Heart right ventricle (tissue), 16 donors: ENCODE measurements at places on chromosomes 5 and 9. TPM values are rescaled to one million over a fixed set of nuclear protein-coding genes. Genes with fewer than 3 reads are reported as not detected.

DNA sequence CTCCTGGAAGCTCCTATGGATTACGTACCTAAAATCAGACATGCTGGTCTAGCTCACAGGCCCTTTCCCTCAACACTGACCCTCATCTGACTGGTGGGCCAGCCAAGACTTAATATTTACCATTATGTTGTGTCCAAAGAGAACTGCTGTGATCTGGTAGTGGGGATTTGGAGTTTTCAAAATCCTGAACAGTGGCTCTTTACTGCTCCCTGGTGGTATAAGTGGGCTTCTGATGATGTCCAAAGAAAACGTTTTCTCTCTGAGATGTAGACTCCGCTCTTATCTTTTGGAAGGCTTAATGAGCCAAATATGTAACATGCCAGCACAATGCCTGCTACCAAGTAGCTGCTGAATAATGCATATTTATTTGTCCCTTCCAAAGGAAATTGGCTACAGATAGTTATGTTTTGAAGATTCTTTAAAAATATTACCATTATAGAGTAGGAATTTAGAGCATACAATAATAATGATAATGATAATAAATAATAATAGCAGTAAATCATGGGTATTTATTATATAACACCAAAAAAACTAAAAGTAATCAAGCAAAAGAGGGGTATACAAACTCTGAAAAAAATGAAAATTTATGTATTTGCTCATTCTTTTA lies 406.6 kb upstream of the TNC start:
- no peak for DNase-seq

- DNase-seq, result peak; percentile 75
These were observed 1.3 kb downstream of the ECPAS start for GRCh38 chr9:111482694-111483438.

IL3 gene
- not detected for total RNA-seq

- DNase-seq, result no peak
These were observed 27.1 kb downstream of the RUFY1 start for GRCh38 chr5:179577286-179577960.

DNA sequence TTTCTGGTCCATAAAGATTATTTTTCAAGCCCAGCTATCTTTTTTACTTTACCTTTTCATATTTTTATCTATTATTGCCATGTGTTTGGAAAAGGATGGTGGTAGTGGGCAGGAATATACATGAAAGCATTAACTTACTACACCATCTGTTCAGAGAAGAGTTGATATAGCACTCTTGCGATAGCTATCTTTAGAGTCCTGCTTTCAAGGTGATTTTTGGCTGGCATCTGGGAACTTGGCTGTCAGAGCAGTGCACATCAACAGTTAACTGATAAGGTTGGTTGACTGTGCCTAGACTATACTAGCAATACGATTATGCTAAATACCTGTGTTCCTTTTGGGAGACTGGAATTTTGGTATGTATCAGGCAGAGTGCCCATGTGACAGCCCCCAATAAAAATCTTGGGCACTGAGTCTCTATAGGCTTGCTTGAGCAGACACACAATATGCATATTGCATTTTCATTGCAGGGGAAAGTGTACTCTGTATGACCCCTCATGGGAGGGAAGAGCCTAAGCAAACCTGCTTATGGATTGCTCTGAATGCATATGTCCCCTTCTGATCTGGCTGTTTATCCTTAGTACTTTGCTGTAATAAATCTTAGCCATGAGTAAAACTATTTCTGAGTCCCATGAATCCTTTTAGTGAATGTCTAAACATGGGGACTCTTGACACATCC lies 227.6 kb upstream of the C9orf72 start:
- no peak for DNase-seq

- DNase-seq, result no peak
These were observed 26.6 kb downstream of the MRPL22 start for GRCh38 chr5:154967421-154968024.

OR2S2 gene
- total RNA-seq, result not detected

LRRTM2 gene
- not detected for total RNA-seq

DNA sequence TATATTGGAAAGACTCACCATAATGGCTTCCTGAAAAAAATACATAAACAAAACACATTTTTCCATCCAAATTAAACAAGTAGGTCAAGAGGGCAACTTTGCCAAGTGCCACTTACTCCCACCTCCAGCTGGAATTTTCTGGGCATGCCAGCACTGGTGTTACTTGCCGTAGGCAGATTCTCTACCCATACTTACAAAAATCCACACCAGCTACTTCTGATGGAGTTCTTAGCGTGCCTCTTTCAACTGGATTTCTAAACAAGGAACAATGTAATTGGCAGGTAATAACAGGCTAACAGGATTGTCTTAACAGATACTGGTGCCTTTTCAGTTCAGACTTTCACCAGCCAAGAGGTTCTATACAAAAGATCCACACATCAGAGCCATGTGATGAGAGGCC lies 301.4 kb downstream of the MLLT3 start:
- DNase-seq, result no peak

GRCh38 chr5:172565455-172565854 lies 75.6 kb upstream of the NEURL1B start:
- DNase-seq, result no peak

DNA sequence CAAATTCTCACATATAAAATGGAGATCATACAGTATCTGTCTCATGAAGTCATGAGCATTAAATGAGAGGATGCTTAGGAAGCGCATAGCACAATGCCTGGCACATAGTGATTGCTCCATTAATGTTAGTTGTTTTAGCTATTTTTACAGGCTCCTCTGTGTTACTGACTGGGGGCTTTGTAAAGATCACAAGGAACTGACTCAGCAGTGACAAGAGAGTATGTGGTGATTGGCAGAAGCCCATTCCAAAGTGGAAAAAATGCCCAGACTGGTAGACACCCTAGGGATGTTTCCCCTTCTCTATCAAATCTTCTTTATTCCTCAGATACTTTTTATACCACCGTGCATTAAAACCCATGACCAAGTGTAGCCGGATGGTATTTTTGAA lies 33.5 kb downstream of the ABLIM3 start:
- DNase-seq, result no peak

GRCh38 chr9:105700668-105701067 lies 6.3 kb downstream of the TMEM38B start:
- no peak for DNase-seq

GABRA6 gene
- total RNA-seq, result not detected

- no peak for DNase-seq
These were observed 32.4 kb upstream of the CYFIP2 start for GRCh38 chr5:157233515-157233914.
